ENCODE measurements at places on chromosomes 1 and 21. TPM values are rescaled to one million over a fixed set of nuclear protein-coding genes. Genes with fewer than 3 reads are reported as not detected.

RRAGC gene
- total RNA-seq = 20.2 TPM

HHAT gene
- 1.6 TPM for total RNA-seq

BRDT gene
- not detected for total RNA-seq

CCDC185 gene
- not detected for total RNA-seq

OR10J1 gene
- not detected for total RNA-seq

KPRP gene
- total RNA-seq = not detected

KCNE2 gene
- not detected for total RNA-seq

RNU1-3 gene
- under 0.01 TPM for total RNA-seq

TNFRSF8 gene
- total RNA-seq = 0.32 TPM

KIAA0040 gene
- 34.5 TPM for total RNA-seq

ANXA9 gene
- not detected for total RNA-seq

KCNT2 gene
- total RNA-seq = 2.5 TPM

SLC25A34 gene
- total RNA-seq = 0.42 TPM

ENO1 gene
- total RNA-seq = 2,702 TPM

KIAA0319L gene
- 25.6 TPM for total RNA-seq

LY9 gene
- total RNA-seq = not detected

PDE9A gene
- not detected for total RNA-seq

KRTAP21-2 gene
- not detected for total RNA-seq

CD164L2 gene
- not detected for total RNA-seq

GBP5 gene
- 0.20 TPM for total RNA-seq

NPR1 gene
- 18.5 TPM for total RNA-seq

AIRE gene
- total RNA-seq = under 0.01 TPM

RHCE gene
- 0.11 TPM for total RNA-seq

CACNA1E gene
- total RNA-seq = not detected

PRAMEF15 gene
- not detected for total RNA-seq

LEFTY1 gene
- not detected for total RNA-seq

GTF2B gene
- 38.6 TPM for total RNA-seq
